ENCODE measurements at places on chromosomes 16 and 17. TPM values are rescaled to one million over a fixed set of nuclear protein-coding genes. Genes with fewer than 3 reads are reported as not detected.

GRCh38 chr16:51854401-51854951 lies 692.5 kb downstream of the TOX3 start:
- no peak for DNase-seq

DNA sequence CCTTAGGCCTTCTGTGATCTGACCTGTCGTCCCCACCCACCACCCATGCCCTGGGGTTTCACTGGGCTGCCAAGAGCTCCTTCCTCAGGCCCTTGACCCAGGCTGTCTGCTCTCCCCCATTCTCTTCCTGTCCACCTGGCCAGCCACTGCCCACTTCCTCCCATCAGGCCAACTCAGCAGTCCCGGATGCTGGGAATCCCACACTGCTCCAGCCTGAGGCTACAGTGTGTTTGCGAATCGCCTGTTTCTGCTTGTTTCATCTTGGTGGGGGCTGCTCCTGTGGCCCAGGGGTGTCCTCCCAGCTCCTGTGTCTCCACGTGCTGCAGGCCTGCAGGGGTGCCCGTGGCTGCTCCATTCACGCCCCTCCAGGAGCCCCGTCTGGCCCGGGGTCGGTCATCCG lies 839 bp upstream of the METRN start:
- DNase-seq: no peak

- no peak for DNase-seq
Observed at GRCh38 chr17:7004398-7005253, 7.8 kb upstream of the RNASEK start.

- peak; percentile 66 for DNase-seq
Observed at GRCh38 chr16:3028716-3029319, 5.0 kb downstream of the THOC6 start.

- no peak for DNase-seq
Observed at GRCh38 chr17:58960068-58960467, 146.6 kb downstream of the TRIM37 start.

GRCh38 chr16:11211061-11211976 lies 44.7 kb downstream of the SOCS1 start:
- DNase-seq: no peak

DNA sequence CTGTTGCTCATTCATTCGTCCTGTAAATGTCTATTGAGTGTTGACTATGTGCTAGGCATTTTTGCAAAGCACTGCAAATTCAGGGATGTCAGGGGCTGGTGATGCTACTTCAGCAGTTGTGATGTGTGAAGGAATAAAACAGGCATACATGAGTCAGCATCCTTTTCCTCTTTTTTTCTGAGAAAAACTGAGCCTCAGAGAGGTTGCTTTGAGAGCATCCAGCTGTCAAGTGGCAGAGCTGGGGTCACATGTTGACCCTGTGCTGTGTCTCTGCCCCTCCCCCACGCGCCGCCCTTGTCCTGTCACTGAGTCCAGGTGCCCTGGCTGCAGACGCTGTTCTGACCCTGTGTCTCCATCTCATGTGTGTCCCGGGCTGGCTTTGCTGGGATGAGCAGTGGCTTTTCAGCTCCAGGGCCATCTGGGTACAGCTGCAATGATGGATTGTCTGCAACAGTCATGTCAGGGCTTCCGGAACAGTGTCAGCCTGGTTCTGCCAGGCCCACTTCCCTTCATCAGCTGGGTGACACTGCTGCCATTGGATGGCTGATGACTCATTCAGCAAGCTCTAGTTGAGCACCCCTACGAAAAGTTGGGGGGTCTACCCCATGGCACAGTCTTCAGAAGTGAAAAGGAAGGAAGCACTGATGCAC lies 14.9 kb downstream of the SEC14L5 start:
- DNase-seq: peak; percentile 66

DNA sequence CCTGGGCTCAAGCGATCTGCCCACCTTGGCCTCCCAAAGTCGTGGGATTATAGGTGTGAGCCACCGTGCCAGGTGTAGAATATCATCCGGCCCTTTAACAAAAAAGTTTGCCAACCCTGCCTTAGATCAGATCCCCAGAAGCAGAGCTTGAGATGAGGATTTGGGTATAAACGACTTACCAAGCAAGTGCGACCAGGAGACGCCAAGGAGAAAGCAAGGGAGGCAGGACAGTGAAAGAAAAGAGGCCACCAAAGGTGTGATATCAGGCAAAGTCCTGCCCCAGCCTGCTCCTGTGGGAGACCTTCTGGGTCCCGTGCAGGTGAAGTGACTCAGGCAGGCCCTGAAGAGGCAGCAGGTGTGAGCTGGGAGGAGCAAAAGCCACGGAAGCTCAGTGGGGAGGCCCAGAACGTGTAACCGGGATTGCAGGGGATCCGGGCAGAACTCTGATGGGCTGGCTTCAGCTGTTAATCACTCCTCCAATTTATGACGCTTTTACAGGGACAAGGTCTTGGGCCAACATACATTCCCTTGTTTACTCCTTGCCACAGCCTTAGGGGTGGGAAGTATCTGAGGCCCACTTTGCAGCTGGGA lies 14.1 kb upstream of the CALB2 start:
- no peak for DNase-seq

The GUCY2D gene
- not detected for total RNA-seq

- no peak for DNase-seq
Observed at GRCh38 chr17:42016411-42016831, 818 bp downstream of the DNAJC7 start.

DNA sequence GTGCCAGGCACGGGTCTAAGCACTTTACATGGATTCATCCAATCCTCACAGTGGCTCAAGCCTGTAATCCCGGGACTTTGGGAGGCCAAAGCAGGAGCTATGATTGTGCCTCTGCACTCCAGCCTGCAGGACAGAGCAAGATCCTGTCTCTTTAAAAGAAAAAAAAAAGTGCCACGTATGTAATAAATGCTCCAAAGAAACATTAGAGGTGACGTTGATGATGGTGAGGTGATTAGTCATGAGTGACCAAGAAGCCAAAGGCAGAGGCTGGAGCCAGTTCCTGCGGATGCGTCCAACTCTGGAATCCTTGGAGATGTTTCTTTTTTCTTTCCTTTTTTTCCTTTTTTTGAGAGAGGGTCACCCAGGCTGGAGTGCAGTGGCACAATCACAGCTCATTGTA lies 59.4 kb upstream of the SIAH1 start:
- no peak for DNase-seq

The CRISPLD2 gene
- total RNA-seq: 9.0 TPM

DNA sequence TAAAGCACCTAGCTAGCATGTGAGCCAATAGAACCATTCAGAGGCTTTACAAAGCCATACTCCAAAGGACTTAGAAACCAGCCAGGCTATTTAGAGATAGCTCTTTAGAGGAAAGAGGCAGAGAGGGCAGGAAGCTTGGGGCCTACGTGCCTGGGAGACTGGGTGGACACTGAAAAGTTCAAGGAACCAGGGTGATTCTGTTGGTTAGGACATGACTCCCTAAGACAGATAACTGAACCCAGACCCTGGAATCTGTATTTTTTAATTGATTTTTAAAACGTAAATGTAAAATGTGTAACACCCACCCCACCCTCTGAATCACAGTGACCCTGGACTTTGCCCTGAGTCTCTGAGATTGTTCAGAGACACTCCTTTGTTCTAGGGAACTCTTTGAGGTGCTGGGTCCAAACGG lies 16.1 kb upstream of the GNA13 start:
- DNase-seq: no peak

GRCh38 chr17:57935833-57936807 lies 19.1 kb downstream of the CUEDC1 start:
- DNase-seq: no peak

DNA sequence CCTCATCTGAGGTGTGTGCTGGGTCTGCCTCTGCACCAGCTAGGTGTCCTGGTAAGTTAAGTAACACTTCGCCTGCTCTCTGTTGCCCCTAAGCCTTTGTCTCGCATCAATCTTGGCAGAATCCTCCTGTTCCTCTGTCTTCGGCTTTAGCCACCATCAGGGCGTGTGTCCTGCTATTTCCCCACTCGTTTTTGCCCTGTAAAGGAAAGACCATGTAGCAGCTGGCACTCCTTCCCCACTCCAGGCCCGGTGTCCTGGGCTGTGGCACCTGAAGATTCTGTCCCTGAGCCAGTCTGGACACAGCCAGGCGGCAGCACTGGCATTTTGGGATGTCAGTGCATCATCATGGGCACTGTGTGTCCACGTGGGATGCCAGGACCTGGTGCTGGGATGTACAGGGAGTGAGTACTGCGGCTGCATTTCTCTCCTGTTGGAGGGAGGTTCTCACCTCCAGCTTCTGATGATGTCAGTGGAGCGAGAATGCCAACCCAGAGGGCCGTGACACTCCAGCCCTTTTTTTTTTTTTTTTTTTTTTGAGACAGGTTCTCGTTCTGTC lies 26.2 kb upstream of the FOXK2 start:
- no peak for DNase-seq

- peak; percentile 85 for DNase-seq
Observed at GRCh38 chr17:50272711-50273653, 1.3 kb upstream of the TMEM92 start.

The C17orf78 gene
- not detected for total RNA-seq

DNA sequence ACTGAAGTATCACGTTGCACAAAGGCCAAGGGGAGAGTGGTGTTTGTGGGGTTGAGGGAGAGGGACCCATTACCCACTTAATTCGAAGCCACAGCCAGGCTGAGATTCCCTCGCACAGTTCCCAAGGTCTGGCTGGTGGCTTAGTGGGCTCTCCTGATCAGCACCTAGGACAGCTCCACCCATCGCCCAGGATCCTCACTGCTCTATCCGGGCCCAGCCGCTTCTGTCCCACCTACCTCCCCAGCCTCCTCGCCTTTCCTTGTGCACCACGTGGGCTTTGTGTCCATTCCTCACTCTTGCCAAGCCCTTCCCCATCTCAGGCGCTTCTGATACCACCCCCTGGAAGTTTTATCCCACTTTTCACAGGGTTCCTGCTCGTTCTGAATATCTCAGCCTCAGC lies 163.5 kb downstream of the CCT6B start:
- DNase-seq: no peak

DNA sequence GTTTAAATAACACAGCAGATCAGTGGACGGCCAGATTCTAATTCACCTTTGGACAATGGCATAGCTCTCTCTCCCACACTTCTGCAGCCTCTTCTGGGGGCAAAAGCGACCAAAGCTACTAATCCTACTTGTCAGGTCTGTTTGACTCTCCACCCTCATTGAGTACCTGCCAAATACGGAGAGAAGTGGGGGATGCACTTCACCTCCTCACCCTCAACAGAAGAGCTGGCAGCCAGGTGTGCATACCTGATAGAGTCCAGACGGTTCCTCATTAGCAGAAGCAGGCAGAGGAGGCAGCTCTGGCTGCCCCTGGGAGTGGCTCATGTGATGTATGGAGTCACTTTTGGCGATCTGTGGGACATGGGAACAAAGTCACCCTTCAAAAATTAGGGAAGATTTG lies 4.9 kb downstream of the DNAH3 start:
- no peak for DNase-seq

DNA sequence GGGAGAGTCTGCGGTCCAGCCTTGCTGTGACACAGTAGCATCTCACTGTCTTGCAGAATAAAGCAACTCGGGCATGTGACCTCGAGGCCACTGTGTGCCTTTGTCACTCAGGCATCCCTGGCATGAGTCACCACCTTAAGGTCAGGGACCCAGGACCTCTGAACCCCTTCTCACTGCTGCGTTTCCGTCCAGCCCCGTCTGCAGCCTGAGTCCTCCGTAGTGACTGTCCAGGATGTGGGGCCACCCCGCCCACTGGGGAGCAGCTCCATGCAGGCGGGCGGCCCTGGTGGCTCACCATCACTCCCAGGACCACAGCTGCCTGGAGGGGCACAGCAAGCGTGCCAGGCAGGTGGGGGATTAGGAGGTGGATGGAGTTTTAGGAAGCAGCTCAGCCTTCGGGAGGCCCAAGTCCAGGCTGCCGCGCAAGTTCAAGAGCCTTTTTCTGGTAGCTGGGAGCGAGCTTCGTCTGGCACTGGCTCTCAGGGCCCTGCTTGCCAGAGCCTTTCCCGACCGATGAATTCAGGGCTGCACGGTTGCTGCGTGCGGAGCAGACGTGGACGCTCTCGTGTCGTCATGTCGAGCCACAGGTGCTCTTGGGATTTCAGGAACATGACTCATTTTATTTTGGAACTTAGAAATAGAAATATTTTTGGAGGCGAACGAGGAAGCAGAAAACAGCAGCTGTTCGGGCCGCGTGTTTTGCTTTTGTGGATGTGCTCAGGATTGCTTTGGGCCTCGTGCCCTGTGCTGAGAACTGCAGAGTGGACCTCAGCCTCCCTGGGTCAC lies 16.8 kb downstream of the KCTD5 start:
- no peak for DNase-seq

GRCh38 chr17:71765437-71765836 lies 355.4 kb upstream of the SOX9 start:
- DNase-seq: no peak

- no peak for DNase-seq
Observed at GRCh38 chr17:81015136-81015535, 19.8 kb upstream of the BAIAP2 start.

GRCh38 chr17:917941-918740 lies 61.4 kb downstream of the NXN start:
- no peak for DNase-seq

- no peak for DNase-seq
Observed at GRCh38 chr16:67055712-67056487, 27.0 kb downstream of the CBFB start.

- peak; percentile 80 for DNase-seq
Observed at GRCh38 chr17:73998653-73999645, 204.5 kb upstream of the RPL38 start.

The PHAF1 gene
- total RNA-seq: 27.1 TPM

The SYCE1L gene
- total RNA-seq: 12.8 TPM

The EPN2 gene
- total RNA-seq: 45.2 TPM

The BCO1 gene
- not detected for total RNA-seq

DNA sequence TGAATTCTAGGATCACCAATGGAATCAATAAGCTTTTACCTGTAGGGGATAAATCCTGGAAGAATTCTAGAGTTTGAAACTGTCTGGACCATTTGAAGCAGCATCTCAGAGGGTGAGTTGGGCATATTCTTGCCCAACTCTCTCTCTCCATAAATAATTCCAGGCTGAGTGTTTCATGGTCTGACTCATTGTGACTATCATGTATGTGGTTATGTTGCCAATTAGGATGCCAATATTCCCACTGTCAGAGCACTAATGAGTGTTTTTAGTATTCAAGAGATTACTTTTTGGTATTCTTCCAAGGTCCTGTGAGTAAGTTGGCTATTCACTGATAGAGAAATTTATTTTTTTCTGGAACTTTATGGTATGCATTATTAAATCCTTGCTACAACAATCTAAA lies 456.9 kb downstream of the TOX3 start:
- no peak for DNase-seq

DNA sequence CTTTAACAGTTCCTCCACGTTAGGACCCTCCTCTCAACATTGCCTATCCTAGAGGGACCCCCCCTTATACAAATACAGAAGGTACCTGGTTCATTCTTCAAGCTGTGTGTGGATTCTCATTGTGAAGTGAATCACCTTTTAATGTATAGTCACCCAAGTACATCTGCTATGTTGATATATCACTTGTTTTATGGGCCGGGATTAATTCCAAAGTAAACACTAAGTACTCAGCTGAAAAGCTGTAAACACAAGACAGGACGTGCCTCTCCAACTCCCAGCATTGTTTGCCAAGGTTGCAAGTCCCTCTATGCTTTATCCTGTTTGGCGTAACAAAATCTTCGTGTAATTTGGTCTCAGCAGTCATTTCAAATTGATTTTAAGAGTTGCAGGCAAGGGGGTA lies 123.6 kb downstream of the RBFOX1 start:
- no peak for DNase-seq
